ENCODE measurements at places on chromosomes 6 and 20. TPM values are rescaled to one million over a fixed set of nuclear protein-coding genes. Genes with fewer than 3 reads are reported as not detected.

GRCh38 chr20:4828830-4829513 lies 107.3 kb downstream of the PRND start:
- H3K27me3 ChIP-seq, result no peaks in the 10 kb centered on the region
- H3K36me3 ChIP-seq, result no peaks in the 10 kb centered on the region
- no peak overlapping the region for H3K4me3 ChIP-seq
- H3K27ac ChIP-seq, result no peak overlapping the region
- no peak for DNase-seq
- H3K4me1 ChIP-seq, result peaks cover 9% of the 10 kb centered on the region

BPIFB1 gene
- polyA plus RNA-seq, result not detected

SAPCD1 gene
- polyA plus RNA-seq, result 1.3 TPM

- H3K4me1 ChIP-seq, result peaks cover 28% of the 10 kb centered on the region
- DNase-seq, result no peak
- no peak overlapping the region for H3K27ac ChIP-seq
- H3K27me3 ChIP-seq, result no peaks in the 10 kb centered on the region
These were observed 14.8 kb downstream of the MARCKS start for GRCh38 chr6:113871975-113872374.

DNA sequence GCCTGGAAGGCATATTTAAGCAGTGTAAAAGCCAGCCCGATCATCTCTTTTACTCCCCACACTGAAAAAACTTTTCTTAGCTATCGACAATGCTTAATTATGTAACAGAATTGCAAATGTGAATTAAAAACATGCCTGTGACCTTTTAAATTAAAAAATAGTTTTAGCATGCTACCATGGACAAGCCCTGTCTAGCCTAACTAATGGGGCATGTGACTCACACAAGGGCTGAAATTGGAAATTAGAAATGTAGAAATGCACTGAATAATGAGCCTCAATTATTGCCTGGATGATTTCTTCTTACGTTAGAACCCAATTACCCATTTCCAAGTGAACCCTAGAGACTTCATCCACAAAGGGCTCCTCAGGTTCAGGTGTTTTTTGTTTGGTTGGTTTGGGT lies 82.7 kb downstream of the SIM1 start:
- H3K27ac ChIP-seq, result no peak overlapping the region
- peak; percentile 56 for DNase-seq
- H3K36me3 ChIP-seq, result no peaks in the 10 kb centered on the region
- no peaks in the 10 kb centered on the region for H3K27me3 ChIP-seq

HSF2 gene
- polyA plus RNA-seq, result 12.3 TPM

- H3K36me3 ChIP-seq, result no peaks in the 10 kb centered on the region
These were observed 412.8 kb downstream of the CDC5L start for GRCh38 chr6:44800171-44800783.

DNA sequence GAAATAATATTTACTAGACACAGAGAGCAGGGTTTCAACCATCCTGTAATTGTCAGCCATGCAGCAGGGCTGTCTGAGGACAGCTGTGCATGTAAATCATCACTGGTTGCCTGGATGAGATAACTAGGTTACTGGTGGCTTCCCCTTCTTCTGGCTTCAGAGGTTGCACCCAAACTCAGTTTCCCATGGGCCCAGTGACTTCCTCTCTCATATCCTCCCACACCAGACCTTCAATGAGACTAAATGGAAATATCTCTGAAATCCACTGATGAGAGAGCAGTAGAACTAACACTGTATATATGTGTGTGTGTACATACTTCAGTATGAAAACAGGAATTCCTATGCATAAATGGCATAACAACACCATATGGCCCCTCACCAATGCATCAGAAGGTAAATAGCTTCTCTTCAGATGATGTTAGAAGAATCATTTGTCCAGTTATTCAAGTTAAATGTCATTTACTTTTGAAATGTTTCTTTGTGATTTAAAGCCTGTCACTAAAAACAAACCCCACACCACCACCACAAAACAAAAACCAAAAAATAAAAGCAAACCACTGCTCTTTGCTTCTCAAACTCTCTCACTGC lies 51.0 kb upstream of the IL20RA start:
- H3K27ac ChIP-seq, result no peak overlapping the region
- DNase-seq, result no peak
- H3K27me3 ChIP-seq, result no peaks in the 10 kb centered on the region
- no peak overlapping the region for H3K4me3 ChIP-seq

DNA sequence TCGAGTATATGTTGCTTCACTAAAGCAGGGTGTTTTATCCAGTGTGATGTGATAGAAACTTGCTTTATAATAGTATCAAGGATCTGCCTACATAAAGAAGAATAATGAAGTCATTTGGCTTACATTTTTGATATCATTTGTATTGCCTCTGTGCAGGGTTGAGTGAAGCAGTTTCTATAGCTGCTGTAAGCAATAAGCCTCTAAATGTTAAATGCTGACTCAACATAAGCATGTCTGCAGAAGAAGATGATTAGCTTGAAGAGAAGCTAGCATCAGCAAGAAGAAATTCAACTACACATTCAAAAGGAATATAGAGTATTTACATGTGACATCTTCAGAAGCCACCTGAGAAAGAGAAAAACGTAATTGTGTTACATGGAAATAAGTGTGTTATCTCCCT lies 17.6 kb downstream of the SLC35F1 start:
- no peaks in the 10 kb centered on the region for H3K36me3 ChIP-seq
- H3K4me1 ChIP-seq, result peaks cover 3% of the 10 kb centered on the region
- DNase-seq, result no peak
- H3K27ac ChIP-seq, result no peak overlapping the region
- peaks cover 6% of the 10 kb centered on the region for H3K27me3 ChIP-seq

DNA sequence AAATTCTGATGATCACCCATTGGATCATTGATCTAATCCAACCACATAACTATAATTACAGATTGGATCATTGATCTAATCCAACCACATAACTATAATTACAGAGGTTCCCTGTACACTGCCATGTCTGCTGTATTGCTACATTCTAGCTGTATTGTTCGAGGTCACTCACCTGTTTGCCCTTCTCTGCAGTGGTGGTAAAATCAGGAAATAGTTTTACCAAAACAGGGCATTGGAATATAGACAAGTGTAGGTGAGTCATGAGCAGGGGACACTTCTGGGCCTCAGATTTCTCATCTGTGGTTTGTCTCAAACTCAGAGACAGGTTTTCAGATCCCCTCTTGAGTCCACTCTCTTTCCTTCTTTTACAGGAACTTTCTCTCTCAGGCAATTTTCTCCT lies 9.0 kb upstream of the AFDN start:
- H3K36me3 ChIP-seq, result no peaks in the 10 kb centered on the region
- DNase-seq, result no peak
- no peak overlapping the region for H3K27ac ChIP-seq
- H3K4me1 ChIP-seq, result no peaks in the 10 kb centered on the region
- no peak overlapping the region for H3K4me3 ChIP-seq

DNA sequence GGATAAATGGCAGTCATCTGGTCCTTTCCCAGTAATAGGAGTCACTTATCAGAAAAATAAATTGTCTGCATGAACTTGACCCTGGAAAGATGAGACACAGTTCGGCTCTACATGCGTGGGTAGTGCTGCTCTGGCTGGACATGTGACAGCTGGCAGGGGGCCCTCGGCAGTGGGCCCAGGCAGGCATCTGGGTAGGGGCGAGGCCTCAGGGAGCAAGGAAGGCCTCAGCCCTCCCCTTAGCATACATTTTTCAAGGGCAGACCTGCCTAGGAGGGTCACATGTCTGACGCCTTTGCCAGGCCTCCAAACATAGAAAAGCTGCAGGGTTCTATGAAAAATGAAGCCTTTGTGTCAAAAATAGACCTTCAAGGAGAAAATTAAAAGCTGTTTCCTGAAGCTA lies 12.8 kb upstream of the ILRUN start:
- H3K36me3 ChIP-seq, result no peaks in the 10 kb centered on the region
- H3K4me3 ChIP-seq, result no peak overlapping the region
- H3K4me1 ChIP-seq, result no peaks in the 10 kb centered on the region
- H3K27ac ChIP-seq, result no peak overlapping the region
- no peaks in the 10 kb centered on the region for H3K27me3 ChIP-seq
- no peak for DNase-seq

DNA sequence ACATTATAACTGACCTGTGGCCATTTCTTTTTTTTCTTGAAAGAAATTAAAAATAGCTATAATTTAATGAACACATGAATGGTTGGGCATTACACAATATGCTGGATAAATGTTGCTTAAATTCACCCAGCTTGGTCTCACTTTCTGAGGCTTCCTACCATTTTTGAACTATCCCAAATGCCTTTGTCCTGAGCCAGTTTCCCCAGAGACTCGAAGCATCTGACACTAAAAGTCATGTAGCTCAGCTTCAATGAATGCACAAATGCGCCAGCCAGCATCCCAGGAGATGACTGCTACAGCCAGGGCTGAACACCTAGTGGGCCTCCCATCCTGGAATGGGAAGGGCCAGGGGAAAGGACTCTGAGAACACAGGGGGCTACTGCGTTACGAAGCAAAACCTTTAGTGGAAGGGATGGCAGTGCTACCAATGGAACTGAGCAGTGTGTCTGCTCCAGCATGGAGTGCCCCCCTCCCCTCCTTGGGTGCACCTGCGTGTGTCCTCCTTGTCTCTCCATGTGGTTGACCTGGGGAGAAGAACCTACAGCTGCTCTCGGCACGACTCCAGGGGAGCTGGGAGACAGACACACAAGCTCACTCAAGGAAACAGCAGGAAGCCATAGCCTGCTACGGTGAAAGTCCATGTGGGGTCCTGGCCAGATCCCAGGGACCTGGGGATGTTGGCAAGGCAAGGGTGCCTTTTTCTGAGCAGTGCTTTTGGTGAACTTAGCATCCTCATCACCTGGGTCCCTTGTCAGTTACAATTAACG lies 60.9 kb downstream of the IRF4 start:
- H3K27ac ChIP-seq, result no peak overlapping the region
- no peak overlapping the region for H3K4me3 ChIP-seq
- H3K27me3 ChIP-seq, result peaks cover 34% of the 10 kb centered on the region
- 0 out of 2 replicates have a peak, but pooled peaks cover 4% of the 10 kb centered on the region for H3K4me1 ChIP-seq
- DNase-seq, result peak; percentile 59
- no peaks in the 10 kb centered on the region for H3K36me3 ChIP-seq

DNA sequence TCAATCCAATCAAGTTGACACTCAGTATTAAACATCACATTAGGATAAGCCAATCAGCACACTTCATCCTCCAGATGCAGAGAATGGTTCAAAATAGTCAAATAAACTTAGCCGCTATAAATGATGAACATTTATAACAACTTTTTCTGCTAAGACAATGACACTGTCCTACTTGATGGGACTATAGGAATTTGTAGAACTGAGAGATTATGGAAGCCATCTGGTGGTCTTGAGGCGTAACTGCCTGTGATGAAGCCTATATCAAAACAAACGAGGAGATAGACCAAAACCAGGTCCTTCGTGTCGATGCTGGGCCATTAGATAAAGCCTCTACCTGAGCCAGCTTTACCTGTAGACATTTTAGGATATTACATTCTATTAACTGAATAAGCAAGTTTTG lies 631.1 kb downstream of the COL12A1 start:
- H3K27ac ChIP-seq, result no peak overlapping the region
- no peaks in the 10 kb centered on the region for H3K36me3 ChIP-seq
- H3K27me3 ChIP-seq, result no peaks in the 10 kb centered on the region
- H3K4me1 ChIP-seq, result peaks cover 27% of the 10 kb centered on the region

- no peak overlapping the region for H3K27ac ChIP-seq
- DNase-seq, result no peak
- H3K36me3 ChIP-seq, result peaks cover 7% of the 10 kb centered on the region
- H3K4me3 ChIP-seq, result no peak overlapping the region
- H3K27me3 ChIP-seq, result no peaks in the 10 kb centered on the region
These were observed 36.8 kb upstream of the SMIM29 start for GRCh38 chr6:34285448-34286164.

GRCh38 chr20:18702736-18703135 lies 110.8 kb upstream of the SCP2D1 start:
- peaks cover 30% of the 10 kb centered on the region for H3K4me1 ChIP-seq
- H3K27ac ChIP-seq, result no peak overlapping the region
- no peaks in the 10 kb centered on the region for H3K27me3 ChIP-seq
- DNase-seq, result peak; percentile 42
- no peaks in the 10 kb centered on the region for H3K36me3 ChIP-seq
- H3K4me3 ChIP-seq, result no peak overlapping the region

DNA sequence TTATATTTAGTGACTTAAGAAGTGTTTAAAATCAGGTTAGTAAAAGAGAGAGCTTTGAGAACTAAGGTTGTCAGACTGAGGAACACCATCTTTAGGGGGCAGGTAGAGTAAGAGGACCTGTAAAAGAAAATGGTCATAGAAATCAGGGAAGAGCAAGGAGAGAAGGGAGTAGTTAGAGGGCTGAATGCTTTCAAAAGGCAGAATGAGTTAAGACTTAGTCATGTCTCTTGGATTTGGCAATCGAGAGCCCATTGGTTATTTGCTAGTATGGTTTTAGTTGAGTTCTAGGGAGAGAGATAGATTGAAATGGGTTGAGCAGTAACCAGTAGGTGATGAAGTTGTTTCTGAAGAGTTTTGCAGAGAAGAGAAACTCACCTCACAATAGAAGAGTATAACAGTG lies 51.1 kb downstream of the RALGAPB start:
- 0 out of 2 replicates have a peak overlapping the region, but pooled peaks have one; percentile 4 for H3K27ac ChIP-seq
- H3K4me1 ChIP-seq, result peaks cover 13% of the 10 kb centered on the region
- peak; percentile 81 for DNase-seq
- H3K36me3 ChIP-seq, result peaks cover 40% of the 10 kb centered on the region

NCOA5 gene
- 14.9 TPM for polyA plus RNA-seq

ADNP gene
- 34.2 TPM for polyA plus RNA-seq

- no peaks in the 10 kb centered on the region for H3K36me3 ChIP-seq
- DNase-seq, result peak; percentile 85
- no peaks in the 10 kb centered on the region for H3K27me3 ChIP-seq
- peak overlapping the region; percentile 30 for H3K27ac ChIP-seq
- no peak overlapping the region for H3K4me3 ChIP-seq
These were observed 213.9 kb upstream of the CNR1 start for GRCh38 chr6:88380083-88380482.

GRCh38 chr6:50962213-50962759 lies 143.6 kb downstream of the TFAP2B start:
- DNase-seq, result no peak
- H3K4me3 ChIP-seq, result no peak overlapping the region

Data from GM23248 (cell line).